ENCODE measurements at places on chromosomes 13 and 19. TPM values are rescaled to one million over a fixed set of nuclear protein-coding genes. Genes with fewer than 3 reads are reported as not detected.

Gene SIGLEC5
- total RNA-seq, result not detected

Gene GPR12
- not detected for total RNA-seq

Gene CADM4
- 4.1 TPM for total RNA-seq

Gene PSPN
- 0.44 TPM for total RNA-seq

Gene DIAPH3
- total RNA-seq, result not detected

Gene COX7A1
- 241 TPM for total RNA-seq

Gene KLK3
- total RNA-seq, result not detected

GRCh38 chr13:54241719-54242118 is 1213.1 kb downstream of the OLFM4 start:
- DNase-seq, result no peak

GRCh38 chr13:49976314-49977258 is 20.3 kb upstream of the TRIM13 start:
- DNase-seq, result peak; percentile 48

GRCh38 chr13:106078191-106078590 is 457.3 kb downstream of the EFNB2 start:
- no peak for DNase-seq

- no peak for DNase-seq
These were observed at the start of gene LRRC8E for GRCh38 chr19:7888145-7888825. Gene LRRC8E (plus strand): TSS chr19:7888510. CDS start chr19:7895604, 7,094 bp downstream.

DNA sequence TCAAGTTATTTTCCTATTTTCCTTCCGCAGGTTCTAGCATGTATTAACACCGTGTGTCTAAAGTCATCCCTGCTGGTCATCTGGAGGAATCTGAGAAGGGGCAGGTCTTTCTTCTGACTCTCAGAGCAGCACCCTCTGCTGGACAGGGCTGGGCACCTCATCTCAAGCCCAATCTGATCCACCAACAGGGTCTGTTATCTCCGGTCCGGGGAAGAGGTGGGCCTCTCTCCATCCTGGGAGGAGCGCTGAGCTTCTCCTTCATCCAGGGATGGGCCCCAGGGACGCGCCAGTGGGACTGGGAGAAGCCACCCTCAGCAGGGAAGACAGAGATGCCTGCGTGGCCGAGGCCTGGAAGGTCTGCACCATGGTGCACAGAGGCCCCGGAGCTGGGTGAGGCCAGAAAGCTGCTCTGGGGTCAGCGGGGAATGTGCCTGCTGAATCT is 26.0 kb upstream of the ZNF331 start:
- DNase-seq, result peak; percentile 18

GRCh38 chr19:42021185-42021584 is 27.2 kb upstream of the ATP1A3 start:
- no peak for DNase-seq

DNA sequence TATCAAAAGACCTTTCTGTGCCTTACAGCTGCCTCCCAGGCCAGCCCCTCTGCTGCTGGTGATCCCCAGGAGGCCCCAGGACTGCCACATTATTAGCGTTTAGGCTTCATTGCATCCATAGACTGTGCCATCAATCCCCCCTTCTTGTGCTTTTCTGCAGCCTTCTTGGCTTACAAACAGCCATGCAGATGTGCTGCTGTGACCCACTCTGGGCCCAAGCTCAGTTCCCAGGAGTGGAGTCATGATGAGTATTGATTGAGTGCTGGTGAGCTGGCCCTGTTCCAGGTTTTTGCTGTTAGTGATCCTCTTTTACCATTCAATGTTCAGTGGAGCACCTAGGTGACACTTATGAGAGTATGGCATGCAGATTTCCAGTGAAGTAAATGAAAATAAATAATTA is 59.9 kb upstream of the SLAIN1 start:
- DNase-seq, result no peak

DNA sequence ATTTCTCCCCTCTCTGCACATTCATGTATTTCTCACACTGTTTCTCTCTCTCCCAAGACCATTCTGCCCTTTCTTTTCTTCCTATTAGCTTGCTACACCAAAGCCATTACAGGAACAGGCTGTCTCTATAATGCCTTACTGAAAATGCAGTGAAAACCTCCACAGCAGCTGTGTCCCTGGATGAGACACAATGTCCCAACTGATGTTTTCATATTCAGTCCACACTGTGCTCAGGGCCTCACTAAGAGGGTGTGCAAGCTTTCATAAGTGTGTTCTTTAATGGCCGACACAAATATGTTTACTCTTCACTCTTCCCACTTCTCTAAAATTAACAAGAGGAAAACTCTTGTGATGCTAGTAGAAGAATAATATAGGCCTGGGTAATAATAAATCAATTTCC is 163.4 kb downstream of the KCTD12 start:
- DNase-seq, result peak; percentile 13

GRCh38 chr19:38663957-38664502 is 16.6 kb downstream of the ACTN4 start:
- DNase-seq, result peak; percentile 80

GRCh38 chr13:36666477-36667229 is 7.2 kb upstream of the SERTM1 start:
- DNase-seq, result no peak

DNA sequence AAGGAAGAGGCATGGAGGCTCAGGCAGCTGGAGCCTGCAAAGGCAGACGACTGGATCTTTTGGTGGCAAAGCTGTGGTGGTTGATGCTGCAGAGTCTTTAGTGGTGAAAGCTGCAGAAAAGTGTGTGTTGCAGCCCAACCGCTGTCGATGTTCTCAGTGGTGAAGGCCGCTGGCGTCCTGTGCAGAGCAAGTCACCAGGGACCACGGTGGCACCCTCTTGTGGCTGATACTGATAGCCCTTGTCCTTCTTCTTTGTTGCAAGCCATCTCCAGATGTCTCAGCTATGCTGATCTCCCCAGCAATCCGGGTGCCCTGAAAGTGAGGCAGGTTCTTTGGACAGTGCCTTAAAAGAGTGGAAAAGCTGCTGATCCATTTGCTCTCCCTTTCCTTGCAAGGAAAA is 610.9 kb upstream of the PCDH9 start:
- DNase-seq, result no peak

DNA sequence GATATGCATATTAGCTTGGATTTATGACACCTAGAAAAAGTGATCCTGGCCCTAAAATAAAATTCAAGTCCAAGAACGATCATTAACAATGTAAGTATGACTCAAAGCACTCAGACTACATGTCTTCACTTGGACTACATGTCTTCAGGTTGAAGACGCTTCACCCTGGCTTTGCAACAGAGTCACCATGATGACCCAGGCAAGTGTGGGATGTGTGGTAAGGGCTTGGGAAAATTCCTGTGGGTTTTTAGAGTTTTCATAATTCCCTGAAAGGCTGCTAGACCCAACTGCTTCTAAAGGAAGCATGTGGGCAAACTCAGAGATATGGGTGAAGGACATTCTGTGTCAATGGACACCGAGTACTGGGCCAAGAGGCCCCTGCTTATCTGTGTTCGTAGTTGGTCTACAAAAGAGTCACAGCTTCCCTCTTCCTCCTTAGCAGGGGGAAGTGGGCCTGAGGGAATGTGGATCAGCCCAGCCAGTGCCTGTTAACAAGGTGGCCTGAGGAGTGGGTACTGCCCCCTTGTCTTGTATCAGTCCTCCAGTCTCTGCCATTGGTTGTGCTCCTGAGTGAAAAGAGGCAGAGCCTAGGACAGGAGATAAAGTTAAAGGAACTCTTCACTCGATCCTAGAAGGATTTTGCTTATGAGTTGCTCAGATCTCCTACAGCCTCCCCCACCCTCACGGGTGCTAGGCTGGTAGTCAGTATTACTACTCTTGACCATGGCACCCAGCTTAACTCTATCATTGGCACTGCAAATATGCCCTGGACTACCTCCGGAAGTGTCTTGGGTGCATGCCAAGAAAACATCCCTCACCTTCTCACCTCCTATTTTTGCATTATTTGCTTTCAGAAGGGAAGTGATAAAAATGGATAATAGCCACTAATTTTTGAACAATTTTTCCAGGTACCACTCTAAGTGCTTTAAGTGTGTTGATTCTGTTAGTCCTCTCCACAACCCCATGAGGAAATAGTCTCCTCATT is 406.3 kb downstream of the COG6 start:
- DNase-seq, result no peak

GRCh38 chr19:1970806-1971502 is 30.0 kb downstream of the CSNK1G2 start:
- DNase-seq, result no peak
